ENCODE measurements at places on chromosomes 16 and 17.

GRCh38 chr16:23803591-23804123 is 32.1 kb upstream of the PRKCB start:
- peak; percentile 65 for DNase-seq

GRCh38 chr17:34733333-34733732 is 154.0 kb downstream of the TMEM132E start:
- DNase-seq = no peak

DNA sequence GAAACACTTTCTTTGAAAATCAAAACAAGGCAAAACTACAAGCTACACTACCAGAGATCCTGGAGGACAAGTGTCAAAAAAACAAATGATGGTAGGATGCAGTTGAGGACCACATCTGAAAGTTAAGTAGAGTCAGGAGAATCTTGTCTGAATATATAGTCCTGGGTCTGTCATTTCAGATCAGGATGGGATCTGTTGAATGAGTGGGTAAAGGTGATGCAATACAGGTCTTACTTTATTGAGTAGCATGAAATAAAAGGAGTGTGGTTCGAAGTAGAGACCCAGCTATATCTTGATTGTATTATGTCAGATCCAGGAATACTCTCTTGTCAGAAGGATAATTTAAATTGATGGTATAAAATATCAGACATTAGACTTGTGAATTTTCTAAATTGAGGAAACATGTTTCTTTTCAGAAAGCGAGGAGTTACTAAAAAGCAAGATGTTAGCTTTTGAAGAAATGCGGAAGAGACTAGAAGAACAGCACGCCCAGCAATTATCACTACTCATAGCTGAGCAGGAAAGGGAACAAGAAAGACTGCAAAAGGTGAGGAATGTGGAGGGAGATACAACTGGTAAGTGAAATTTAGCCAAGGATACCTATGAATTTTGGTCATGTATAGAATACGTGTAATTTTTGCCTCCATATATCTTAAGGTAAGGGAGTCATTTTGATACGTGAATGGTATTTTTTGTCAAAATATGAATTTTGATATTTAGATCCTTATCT is 15.1 kb upstream of the VPS35L start:
- DNase-seq = no peak

DNA sequence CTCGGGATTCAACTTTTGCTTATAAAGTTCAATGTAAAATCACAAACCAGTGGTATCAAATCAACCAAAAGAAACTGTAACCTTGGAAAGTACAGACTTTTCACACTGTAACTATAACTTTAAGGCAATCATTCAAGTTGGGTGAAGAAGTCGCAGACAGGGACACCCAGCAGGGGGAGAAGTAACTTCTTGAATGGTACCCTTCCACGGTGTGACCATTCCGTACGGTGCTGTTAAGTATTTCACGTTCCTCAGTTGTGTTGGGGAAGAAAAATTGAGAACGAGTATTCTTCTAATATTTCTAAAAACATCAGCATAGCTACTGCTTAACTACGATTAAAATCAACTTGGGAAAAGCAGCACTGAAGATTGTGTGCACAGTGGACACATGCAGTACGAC is 55.8 kb downstream of the MYH10 start:
- DNase-seq = no peak

DNA sequence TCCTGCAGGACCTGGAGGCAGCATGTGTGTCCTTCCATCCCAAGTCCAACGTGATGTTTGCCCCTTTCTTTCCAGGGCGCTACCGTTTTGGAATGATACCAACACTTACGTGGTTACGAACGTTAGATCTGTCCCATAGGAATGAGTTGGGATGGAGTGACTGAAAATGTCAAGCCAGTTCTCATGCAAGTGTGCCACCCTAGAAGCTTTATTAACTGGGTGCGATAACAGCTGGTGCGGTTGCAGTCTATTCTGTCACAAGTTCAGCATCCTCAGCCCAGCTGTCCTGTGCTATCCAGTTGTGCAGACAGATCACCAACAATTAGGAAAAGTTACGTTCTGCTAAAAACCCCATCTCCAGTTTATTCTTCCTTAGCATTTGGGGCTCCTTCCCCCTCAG is 52.5 kb downstream of the BANP start:
- no peak for DNase-seq

GRCh38 chr17:66543526-66543925 is 241.1 kb downstream of the PRKCA start:
- DNase-seq = no peak

DNA sequence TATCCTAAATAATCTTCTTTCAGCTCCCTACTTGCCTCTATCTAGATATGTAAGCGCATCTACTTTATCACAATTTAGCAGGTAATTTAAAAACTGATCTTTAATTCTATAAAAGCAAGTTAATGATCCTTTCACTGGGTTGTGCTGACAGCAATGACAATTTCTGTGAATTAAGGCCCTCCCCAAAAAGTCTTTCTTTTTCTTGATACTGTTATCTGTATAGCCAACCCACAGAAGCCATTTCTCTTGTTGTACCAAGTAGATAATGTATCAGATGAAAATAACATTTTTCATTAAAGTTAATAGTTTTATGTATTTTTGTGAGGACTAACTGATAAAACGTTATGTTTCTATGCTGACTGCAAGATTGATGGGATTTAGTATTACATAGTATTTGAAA is 3.8 kb downstream of the ZPBP2 start:
- DNase-seq = no peak

DNA sequence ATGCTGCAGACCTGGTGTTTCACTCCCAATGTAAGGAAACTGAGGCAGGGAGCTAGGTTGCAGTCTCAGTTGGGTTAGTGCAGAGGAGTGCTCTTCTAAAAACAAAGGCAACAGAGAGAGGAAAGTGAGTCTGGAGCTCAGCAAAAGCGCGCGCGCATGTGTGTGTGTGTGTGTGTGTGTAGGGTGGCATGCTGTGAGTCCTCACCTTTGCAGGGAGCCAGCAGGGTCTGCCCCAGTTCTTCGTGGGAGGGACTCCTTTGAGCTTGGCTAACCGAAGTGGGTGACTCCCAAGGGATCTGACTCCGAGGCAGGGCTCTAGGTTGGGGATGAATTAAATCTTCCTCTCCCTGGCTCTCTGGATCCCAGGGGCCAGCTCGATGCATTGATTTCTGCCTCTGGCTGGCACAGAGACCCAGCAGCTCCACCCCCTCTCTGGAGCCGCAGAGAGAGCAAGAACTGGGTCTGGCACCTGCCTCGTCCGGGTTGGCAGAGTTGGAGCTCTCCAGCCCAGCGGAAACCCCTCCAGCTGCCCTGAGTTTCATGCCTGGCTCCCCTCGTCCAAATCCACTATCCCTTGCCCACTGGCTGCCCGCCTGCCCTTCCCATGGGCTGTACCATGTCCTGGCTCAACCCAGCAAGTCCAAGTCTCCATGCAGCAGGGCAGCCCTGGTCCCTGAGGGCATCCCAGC is 1.3 kb upstream of the BTBD17 start:
- no peak for DNase-seq

DNA sequence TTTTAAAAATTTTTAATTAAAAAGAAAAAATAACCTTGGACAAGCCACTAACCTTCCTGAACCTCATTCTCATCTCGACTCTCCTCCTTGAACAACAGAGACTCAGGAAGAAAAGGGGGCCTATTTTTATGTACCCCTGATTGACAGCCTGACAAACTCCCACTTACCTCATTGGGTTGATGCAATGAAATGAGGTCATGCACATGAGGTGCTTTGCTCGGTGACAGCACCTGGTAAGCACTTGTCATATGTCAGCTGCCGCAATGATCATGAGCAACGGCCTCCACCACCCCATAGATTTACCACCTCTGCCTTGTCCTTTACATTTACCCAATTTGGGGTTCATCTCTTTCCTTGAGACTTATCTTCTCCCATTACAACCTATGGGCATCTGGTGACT is 66.1 kb upstream of the CLEC3A start:
- DNase-seq = no peak

- no peak for DNase-seq
Measured at GRCh38 chr17:76145231-76146052, 4.4 kb upstream of the FOXJ1 start.
